ENCODE measurements at places on chromosomes 16 and 17.

DNA sequence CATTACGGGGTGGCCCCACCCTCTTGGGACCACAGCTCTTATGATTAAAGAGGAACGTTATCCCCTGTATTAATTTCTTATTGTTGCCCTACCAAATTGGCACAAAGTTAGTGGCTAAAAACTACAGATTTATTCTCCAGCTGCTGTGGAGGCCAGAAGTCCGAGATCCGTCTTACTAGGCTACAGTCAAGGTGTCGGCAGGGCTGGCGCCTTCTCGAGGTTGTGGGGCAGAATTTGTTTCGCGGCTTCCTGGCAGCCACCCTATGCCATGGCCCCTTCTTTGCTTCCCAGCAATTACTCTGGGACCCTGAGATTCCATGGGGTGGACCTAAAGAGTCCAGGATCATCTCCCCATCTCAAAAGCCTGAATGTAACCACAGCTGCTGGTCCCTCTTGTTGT lies 263.4 kb downstream of the CPPED1 start:
- DNase-seq: no peak

DNA sequence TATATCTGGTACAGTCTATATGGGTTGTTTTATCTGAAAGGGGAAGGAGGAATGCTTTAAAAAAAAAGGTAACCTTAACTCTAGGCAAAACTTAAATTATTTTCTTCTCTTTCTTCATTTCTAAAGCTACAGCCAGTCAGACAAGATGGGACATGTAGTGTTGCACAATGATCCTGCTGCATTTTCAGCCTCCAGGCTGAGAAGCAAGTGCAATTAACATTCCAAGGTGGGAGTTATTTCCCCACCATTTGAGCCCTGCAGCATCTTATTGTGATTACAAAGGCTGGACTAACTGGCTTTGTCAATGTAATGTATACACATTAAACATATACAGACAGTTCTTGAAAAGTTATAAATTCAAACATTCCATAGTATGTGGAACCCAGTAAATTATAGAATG lies 22.6 kb upstream of the NF1 start:
- DNase-seq: no peak

GRCh38 chr16:85126705-85127378 lies 14.6 kb upstream of the CIBAR2 start:
- DNase-seq: no peak

DNA sequence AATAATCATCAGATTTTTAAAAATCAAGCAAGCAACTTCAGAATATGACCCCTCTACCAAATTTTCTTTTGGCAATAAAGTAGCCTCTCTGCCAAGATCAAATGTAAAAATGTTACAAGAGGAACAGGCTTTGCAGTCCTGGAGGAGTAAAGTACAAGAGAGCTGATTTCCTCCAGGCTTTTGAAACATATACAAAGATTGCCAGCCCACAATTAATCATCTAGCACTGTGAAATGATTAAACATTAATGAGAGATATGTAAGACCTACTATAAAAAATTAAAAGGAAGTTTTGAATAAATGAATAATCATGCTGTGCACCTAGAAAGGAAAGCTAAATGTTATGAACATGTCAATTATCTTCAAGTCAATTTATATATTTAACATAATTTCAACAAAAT lies 26.3 kb downstream of the TXNDC11 start:
- no peak for DNase-seq

- no peak for DNase-seq
These were observed 13.5 kb upstream of the MTMR4 start for GRCh38 chr17:58527949-58528348.

DNA sequence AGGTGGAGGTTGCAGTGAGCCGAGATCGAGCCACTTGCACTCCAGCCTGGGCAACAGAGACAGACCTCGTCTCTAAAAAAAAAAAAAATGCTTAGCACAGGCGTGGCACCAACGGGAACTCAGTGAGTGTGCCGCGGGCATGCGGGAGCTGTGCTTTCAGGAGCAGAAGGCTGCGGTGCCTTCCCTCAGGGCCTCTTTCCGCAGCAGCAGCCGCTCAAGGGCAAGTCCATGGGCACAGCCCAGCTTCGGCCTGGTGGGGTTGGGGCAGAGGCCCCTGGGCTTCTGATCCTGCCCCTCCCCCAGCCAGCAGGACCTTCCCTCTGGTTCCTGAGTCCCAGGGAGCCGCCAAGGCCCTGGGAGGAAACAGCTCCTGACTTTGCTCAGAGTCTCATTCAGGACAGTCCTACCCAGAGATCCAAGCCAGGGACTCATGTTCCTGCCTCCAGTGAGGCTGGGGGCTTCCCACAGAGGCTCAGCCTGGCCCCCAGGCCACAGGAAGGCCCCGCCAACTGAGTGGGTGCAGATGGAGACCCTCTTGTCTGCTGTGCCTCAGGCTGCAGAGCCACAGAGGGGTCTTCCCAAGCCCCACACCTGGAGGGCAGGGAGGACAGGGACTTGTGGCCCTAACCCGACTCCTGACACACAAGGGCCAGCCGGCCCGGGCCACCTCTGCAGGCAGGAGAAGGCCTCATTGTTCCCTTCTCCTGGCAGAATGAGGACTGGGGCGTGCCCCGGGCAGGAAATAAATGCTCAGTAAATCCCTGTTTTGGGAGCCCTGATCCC lies 3.3 kb upstream of the ZG16B start:
- DNase-seq: no peak

DNA sequence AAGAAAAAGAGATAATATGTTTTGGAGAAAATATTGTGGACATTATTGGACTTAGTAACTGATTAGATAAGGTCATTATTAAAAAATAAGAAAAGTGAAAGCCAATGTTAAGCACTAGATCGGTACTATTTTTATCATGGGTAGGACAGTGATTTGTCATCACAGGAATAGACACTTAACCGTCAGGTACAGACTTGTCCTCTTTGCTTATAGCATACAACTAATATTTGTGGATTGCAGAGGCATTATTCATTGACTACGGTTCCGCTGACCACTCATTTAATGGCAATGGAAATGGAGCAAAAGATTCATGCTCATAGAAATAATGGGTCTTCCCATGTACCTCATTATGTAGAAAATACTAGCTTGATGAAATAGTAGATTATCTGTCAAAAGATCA lies 596.3 kb upstream of the CA10 start:
- no peak for DNase-seq

- DNase-seq: no peak
These were observed 55.9 kb upstream of the SIAH1 start for GRCh38 chr16:48441106-48441505.

- no peak for DNase-seq
These were observed 141.9 kb downstream of the BCAS3 start for GRCh38 chr17:60819447-60820130.

- no peak for DNase-seq
These were observed 147.0 kb upstream of the TNRC6C start for GRCh38 chr17:77811521-77811920.

DNA sequence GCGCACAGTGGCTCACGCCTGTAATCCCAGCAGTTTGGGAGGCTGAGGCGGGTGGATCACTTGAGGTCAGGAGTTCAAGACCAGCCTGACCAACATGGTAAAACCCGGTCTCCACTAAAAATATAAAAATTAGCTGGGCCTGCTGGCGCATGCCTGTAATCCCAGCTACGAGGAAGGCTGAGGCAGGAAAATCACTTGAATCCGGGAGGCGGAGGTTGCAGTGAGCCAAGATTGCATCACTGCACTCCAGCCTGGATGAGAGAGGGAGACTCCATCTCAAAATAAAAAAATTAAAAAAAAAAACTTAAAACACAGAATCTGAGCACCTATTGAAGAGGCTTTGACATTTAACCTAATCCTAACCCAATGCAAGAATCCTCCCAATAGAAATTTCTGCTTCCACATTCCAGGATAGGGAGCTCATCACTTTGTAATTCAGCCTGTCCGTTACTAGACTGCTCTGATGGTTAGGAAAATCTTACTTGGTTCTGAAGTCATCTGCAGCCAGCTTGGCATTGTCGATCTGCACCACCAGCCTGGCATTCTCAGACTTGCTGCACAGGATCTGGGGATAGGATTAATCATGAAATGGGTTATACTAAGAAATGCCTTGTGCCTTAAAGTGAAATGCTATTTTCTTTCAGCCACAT lies 2.1 kb downstream of the KRT33B start:
- DNase-seq: no peak

- DNase-seq: no peak
These were observed 51.6 kb downstream of the TEX14 start for GRCh38 chr17:58640202-58640601.

- DNase-seq: no peak
These were observed 6.1 kb downstream of the NOG start for GRCh38 chr17:56599566-56599965.

GRCh38 chr16:29007730-29008593 lies 23.1 kb downstream of the LAT start:
- no peak for DNase-seq

DNA sequence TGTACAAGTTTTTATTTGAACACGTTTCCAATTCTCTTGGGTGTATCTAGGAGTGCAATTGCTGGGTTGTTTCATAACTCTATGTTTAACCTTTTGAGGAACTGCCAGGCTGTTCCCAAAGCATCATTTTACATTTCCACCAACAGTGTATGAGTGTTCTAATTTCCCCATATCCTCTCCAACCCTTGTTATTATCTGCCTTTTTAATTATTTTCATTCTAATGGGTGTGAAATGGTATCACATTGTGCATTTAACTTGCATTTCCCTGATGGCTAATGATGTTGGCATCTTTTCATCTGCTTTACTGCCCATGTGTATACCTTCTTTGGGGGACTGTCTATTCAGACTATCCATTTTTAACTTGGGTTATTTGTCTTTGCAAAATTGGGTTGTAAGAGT lies 104.2 kb downstream of the USP31 start:
- no peak for DNase-seq

GRCh38 chr17:49035470-49036269 lies 38.5 kb downstream of the IGF2BP1 start:
- no peak for DNase-seq

GRCh38 chr16:53629151-53629550 lies 74.5 kb downstream of the RPGRIP1L start:
- DNase-seq: no peak
